ENCODE measurements at places on chromosomes 11 and 22.

GRCh38 chr22:30046716-30047363 lies 33.4 kb upstream of the HORMAD2 start:
- no peak for DNase-seq

GRCh38 chr11:119361056-119361787 lies 14.7 kb upstream of the MFRP start:
- no peak for DNase-seq

DNA sequence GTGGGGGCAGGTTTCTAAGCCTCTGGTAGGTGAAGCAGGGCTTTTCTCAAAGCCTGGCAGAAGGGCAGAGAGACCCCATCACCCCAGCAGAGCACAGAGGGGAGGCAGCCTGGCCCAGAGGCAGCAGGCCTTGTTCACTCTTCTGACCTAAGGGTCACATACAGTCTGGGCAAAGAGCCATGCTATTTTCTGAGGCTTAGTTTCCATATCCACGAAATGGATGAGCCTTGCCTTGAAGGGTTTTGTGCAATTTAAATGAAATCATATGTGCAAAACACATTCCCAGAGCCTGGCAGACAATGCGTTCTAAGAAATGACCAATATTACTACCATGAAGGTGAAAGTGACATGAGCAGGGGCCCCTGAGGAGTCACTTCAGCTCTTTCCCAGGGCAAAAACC lies 44.5 kb downstream of the HIRA start:
- no peak for DNase-seq

DNA sequence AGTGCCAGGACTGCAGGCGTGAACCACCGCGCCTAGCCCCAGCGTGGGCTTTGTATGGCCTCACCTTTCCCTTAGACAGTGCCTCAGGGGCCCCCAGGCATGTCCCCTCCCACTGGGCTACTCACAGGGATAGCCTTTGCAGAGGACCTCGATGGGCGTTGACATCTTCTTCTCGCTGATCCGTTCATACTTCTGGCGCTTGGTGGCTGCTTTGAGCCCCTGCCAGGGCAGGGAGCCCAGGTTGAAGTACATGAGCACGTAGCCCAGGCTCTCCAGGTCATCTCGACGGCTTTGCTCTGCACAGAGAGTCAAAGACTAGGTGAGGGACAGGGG lies 17.5 kb downstream of the CSNK1E start:
- no peak for DNase-seq

GRCh38 chr11:36388951-36389350 lies 92.9 kb downstream of the PRR5L start:
- no peak for DNase-seq

- no peak for DNase-seq
Measured at GRCh38 chr11:57653163-57653562, 3.5 kb upstream of the YPEL4 start.

DNA sequence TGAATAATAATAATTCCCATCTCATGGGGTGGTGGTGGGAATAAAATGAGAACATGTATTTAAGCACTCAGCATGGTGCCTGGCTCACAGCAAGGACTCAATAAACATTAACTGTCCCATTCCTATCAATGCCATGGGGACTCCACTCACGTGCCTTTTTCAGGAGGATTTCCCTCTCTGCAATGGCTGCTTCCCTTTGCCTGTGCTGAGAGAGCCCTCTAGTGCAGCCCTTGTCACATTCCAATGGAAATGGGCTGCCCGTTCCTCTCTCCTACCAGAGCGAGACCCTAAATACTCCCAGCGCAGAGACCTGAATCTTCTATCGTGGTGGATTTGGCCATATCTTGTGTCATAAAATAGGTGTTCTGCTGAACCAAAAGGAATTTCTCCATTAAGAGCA lies 621.5 kb upstream of the B3GAT1 start:
- no peak for DNase-seq

DNA sequence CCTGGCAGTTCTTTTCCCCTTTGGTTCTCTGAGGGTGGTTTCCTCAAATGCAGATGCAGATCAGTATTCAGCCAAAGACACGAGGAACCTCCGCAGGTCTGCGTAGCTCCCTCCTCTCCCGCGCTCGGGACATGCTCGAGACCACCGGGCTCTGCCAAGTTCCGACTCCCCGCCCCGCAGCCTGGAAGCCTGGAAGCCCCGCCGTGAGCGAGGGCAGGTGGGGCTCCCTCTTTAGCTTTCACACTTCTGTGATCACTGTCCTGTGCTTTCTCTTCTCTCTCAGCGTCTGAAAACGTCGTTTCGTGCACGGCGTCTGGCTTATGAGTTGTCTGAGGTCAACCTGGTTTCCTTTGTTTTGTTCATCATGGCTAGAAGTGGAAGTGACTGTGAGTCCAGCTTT lies 26.6 kb downstream of the ZBED4 start:
- DNase-seq = peak; percentile 16

DNA sequence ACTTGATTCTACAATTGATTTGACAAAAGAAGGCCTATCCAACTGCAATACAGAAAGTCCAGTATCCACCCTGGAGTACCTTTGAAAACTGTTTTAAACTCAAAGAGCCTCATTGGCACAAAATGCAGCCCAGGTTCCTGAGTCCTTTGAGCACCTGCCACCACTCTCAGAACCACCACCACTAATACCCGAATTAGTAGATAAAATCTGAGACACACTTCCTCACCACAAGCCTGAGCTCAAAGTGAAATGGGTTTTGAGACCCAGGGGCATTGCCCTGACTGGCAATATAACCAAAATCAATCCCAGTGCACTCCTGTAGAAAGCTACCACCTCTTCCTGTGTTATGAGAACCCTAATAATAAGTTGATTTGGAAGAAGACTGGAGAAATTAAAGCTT lies 215.7 kb downstream of the CSNK2A3 start:
- DNase-seq = peak; percentile 42

GRCh38 chr11:83827520-83827919 lies 541.4 kb upstream of the CCDC90B start:
- no peak for DNase-seq

DNA sequence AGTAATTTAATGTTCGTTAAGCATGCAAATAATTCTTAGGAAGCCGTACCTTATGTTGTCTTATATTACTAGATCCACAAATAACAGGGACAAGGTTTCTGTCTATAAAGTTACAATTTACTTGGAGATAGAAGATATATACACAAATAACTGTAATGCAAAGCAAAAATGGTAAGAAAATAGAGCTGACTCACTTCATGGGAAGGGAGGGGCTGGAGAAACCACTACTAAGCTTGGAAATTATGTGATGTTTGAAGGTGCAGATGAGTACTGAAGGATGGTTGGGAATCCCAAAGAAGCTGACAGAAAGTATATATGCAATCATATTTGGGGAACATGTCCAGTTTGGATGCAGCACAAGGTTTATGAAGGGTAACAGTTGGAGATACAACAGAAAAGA lies 4.0 kb downstream of the NPAT start:
- no peak for DNase-seq

- no peak for DNase-seq
Measured at GRCh38 chr11:11374358-11375148, 21.5 kb upstream of the CSNK2A3 start.

DNA sequence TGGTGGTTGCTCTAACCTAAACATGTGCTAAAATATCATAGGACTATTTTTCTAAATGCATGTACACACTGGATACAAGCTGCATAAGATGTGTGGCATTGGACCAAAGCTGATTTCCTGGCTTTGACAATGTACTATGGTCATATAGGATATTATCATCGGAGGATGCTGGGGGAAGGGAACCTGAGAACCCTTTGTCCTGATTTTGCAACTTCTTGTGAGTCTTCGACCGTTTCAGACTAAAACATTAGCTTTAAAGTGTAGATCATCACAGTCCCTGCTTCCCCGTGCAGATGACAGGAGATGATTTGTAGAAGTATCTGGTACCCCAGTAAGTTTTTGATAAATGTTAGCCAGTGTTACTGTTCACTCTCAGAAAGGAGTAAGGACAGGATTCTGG lies 554.7 kb downstream of the MIAT start:
- DNase-seq = no peak

- no peak for DNase-seq
Measured at GRCh38 chr11:92545906-92546471, 321.4 kb downstream of the FAT3 start.

- peak; percentile 64 for DNase-seq
Measured at GRCh38 chr11:33829430-33830141, 55.3 kb upstream of the FBXO3 start.

- DNase-seq = no peak
Measured at GRCh38 chr11:90822996-90823395, 600.1 kb upstream of the CHORDC1 start.

DNA sequence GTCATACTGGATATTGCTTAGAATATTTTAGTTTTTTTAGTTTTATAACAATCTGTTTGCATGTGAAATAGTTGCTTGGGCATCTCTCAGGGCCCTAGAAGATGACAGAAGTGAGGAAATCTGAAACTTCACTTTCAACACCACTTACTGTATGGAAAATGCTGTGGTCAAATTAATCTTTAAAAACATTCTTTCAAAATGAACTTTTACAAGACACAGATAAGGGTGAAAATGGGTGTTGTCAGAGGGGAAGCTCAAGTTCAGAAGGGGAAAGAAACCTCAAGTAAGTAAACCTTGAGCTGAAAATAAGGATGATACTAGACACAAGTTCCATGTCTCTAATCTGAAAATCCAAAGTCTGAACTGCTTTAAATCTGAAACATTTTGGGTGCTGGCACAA lies 1840.1 kb upstream of the RAG2 start:
- no peak for DNase-seq
